BJ (cell line): ENCODE measurements at places on chromosomes 2 and 18.

GRCh38 chr2:232333361-232334135 lies 45.0 kb upstream of the ALPP start:
- no peak for DNase-seq

DNA sequence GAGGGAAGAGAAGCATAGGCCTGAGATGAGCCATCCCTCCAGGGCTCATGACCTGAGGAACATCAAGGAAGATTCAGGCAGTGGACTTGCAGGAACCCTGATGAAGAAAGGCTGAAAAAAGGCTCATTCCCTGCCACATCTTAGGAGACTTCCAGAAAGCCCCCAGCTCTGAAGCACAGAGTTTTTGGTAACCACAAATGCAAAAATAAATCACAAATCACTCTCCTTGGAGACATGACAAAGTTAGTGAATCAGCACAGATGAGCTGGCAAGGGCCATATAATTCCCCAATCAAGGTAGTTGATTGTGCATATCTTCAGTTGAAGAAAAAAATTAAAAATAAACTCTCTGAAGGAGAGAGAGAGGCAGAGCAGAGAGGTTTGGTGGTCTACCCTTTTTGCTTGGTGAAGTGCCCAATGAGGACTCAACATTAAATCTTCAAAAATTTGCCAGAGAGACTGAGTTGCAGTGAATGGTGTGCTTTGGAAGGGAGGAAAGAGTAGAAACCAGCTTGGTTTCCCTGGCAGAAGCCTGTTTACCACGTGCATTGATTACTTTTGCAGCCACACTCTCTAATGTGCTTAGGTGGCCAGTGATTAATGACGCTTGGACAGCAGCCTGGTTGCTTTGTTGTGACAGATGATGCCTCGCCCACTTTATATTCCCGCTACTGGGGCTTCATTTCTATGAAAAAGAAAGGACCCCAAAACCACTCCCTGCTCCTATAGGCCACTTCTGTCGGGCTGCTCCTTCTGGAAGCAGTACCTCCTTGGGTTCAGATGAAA lies 257.4 kb upstream of the SLC14A2 start:
- no peak for DNase-seq

DNA sequence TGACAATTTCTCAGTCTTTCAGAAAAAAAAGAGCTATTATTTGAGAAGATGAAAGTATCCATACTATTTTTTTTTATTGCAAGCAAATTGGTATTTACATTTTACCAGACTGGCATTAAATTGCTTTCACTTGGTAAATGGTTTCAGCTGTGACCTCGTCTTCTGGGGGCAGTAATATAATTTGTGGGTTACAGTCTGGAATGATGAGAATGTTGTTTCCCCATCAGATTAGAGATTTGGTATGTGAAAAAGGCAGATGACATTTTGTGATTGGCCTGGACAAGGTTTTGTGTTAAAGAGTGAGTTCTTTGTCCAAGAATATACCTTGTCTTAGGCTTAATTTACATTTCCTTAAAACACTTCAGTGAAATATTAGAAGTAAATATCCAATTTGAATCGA lies 390.1 kb upstream of the ST6GAL2 start:
- DNase-seq, result no peak

GRCh38 chr18:36315736-36316135 lies 18.2 kb downstream of the FHOD3 start:
- no peak for DNase-seq

GRCh38 chr2:49933711-49934110 lies 779.4 kb upstream of the FSHR start:
- no peak for DNase-seq

DNA sequence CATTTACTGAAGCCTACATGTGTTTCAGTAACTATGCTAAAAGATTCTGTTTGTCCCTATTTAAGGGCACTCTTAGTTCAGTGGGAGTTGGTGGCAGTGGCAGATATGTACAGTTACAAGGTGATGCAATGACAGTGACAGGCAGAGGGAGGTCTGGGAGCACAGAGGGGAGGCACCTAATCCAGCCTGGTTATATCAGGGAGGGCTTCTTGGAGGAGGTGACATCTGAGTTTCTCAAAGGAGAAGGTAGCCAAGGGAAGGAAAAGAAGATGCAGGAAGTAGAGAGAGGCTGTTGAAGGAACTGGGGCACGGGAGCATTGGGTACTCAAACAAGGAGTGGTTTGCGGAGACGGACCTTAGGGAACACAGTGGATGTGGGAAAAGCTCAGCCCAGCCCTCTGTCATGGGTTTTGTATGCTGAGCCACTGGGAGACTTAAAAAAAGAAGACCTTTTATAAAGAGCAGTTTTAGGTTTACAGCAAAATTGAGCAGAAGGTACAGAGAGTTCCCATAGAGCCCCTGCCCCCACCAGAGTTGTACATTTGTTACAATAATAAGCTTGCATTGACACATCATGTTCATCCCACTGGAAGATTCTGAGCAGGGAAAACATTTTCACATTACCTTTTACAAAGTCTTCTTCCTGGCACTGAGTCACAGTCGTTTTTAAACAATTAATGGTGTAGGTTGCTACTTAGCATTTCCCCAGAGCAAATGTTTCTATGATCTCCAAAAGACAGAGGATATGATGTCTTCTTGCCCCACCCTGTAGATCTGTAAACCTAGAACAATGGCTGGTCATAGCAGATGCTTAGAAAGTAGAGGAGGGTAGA lies 83.0 kb upstream of the TAF1B start:
- DNase-seq, result no peak

DNA sequence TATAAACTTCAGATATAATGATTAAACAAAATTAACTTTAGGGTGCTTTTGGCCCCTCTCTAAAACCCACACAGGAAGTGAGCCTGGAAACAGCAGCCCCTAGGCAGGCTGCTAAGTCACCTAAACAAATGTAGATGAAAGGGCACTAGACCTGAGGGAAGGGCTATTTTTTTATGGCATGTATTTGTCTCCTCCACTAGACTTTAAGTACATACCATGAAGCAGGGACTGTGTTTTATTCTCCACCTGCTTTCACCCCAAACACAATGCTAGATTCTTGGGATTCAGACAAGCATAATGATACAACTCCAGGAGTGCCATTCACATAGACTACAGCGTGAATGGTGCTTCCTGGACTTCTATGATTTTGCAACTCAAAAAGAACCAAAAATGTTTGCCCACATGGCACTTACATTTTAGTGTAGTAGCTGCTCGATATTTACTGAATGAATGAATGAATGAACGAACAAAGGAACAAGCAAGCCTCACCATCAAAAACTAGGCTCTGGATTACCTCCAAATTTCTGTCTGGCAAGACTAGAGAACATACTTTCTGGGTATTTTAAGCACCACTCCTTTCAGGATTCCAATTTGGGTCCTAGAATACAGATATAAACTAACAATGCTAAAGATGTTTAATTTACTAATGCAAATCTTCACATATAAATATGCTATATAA lies 10.1 kb downstream of the ATAD2B start:
- no peak for DNase-seq

DNA sequence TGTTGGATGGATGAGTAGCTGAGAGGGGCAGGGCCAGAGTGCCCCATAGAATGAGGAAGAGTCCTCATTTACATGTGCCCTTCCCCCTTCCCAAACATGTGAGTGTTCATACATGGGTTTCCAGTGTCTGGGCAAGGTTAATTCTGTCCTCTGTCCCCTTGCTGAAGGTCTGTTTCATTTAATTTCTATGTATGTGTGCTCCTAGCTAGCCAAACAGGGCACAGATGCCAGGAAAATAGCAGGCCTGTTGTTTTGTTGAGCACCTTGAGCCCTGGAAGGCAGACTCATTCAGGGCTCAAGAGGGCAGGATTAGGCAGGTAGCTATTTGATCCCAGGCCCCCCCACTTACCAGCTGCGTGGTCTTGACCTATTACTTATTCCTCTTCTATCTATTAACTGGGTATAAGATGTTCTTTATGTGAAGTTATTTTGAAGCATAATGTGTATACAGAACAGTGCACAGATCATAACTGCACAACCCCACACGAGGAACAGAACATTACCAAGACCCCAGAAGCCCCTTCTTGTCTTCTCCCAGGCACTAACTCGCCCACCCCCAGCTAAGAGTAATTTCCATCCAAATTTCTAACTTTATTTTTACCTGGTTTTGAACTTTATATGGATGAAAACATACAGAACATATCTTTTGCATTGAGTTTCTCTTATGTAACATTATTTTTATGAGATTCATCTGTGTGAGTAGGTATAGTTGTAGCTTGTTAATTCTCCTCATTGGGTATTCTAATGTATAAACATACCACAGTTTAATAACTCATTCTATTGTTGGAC lies 164.3 kb downstream of the RPIA start:
- DNase-seq, result no peak

- no peak for DNase-seq
Observed at GRCh38 chr18:35376742-35377695, at the start of gene ZNF396. ZNF396 (minus strand) TSS chr18:35377337; CDS start chr18:35374292, 3,045 bp downstream.

DNA sequence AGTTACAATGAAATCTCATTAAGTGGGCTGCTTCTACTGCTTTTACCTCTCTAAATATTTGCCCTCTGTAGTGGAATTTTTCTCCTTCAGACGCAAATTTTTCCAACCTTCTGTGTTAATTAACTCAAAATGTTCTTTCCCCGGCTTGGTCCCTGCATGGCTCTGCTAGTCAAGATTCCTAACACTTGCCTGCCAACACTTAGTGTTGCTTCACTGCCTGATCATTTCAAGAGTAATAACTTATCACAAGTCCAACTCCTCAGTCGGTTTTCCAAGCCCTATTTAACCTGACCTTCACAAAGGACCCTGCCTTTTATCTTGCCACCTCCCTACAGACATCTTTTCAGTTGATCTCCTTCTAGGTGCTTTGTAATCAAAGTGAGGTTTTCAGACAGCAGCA lies 142.7 kb downstream of the HRH4 start:
- no peak for DNase-seq

DNA sequence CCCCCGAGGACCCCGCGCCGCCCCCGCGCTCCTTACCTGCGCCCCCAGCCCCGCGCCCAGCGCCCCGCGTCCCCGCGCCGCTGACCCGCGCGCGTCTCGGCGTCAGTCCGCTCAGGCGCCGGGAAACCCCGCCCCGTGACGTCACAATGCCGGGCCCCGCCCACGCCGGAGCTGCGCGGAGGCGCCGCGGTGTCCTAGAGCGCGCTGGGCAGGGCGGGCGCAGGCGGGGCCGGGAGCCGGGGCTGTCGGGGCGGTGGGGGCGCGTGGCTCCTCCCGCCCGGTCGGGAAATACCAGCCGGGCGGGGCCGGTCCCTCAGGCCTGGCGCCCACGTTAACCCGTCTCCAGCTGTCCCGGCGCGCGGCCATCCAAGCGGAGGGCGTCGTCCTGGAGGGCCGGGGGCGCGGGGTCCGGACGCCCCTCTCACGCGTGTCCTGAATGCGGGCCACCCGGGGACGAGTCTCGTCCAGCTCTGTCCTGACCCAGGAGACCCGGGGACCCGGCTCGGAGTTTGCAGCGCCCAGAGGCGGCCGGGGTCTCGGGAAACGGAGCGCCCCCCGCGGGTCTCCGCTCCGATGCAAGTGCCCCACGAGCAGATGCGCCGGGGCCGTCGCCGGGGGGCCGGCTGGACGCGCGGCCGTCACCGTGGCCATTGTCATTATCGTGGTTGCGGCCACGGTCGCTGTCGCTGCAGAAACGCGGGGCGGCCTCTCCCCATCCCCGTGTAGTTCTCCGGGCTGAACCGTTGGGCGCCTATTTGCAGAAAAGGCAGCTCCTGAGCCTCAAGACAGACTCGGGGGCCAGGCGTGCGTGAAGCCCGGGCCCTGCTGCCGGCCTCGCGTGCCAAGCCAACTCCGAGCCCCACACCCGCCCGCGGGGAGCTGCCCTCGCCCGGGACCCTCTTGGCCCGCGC lies at the start of gene SLC66A2:
Gene SLC66A2 (minus strand): TSS at position 109 of the 911 bp plus-strand sequence. CDS start 727 bp downstream, outside the sequence.
- no peak for DNase-seq
